ENCODE measurements at places on chromosomes 6 and 20.

DNA sequence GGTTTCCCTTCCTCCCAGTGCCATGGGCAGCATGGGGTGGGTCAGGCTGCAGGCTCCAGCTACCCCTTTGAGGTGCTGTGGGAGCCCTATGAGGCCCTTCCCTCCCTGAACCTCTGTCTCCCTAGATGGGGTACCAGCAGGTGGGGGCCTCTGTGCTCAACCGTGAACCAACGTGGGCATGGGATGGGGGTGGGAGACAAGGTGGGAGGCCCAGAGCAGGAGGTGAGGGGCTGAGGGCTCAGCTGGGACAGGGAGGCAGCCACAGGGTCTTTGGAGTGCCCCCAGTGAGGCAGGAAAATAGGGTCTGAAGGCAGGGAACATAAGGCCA is 33.3 kb downstream of the SUN5 start:
- no peak for DNase-seq

DNA sequence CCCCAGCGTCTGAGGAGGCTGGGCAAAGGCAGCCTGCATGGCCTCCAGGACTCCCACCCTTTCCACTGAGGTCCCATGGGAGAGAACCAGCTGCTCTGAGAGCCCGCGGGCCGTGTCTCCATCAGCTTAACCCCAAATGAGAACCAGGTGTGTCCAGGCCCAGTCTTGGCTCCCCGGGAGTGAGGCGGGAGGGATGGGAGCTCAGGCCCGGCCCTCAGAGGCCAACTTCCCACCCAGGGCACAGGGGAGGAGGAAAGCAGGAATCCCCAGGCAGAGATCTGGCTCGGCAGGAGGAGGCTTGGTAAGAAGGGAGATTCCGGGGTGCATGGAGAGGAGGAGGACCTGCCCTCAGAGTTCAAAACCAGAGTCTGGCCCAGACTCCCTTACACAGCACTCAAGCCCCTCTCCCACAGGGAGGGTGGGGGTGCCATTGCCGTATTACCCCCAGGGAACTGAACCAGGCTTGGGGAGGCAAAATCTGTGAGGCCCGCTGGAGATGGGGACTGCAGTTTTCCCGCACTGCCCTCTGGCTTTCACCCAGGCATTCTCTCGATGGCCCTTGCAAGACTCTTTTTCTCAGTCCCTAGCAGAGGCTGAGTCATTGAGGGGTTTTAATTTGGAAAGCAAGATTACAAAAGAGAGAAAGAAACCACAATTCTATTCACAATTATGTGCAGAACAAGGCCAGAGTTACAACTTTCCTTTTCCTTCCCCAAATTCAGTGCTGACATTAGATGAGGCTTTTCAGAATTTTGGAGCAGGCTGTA is 17.1 kb downstream of the FOXF2 start:
- no peak for DNase-seq

DNA sequence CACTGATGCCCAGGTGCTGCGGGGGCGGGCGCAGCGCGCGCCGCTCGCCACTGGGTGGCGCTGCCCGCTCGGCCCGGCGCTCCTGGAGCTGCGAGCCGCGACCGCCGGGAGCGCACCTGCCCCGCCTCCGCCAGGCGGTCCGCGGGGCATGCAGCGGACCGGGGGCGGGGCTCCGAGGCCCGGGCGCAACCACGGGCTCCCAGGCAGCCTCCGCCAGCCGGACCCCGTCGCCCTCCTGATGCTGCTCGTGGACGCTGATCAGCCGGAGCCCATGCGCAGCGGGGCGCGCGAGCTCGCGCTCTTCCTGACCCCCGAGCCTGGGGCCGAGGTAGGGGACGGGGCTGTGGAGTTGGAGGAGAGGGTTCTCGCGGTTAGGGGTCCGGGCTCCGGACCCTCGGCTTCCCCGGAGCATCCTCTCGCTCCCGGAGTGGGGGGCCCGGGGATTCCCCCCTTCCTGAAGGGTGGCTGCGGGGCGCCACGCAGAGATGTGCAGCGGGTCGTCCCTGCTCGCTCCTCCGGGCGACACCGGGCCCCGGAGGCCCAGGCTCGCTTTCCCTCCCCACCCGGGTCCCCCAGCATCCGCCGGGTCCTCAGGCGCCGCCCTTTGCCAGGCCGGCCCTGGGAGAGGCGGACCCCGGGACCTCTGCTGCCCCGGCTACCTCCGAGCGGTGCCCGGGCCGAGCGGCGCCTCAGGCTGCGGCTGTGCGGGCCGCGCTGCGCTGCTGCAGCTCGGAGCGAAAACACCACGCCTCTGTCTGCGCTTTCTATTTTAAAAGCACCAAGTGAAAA is at the start of gene BCAS4:
Gene BCAS4 (plus strand): TSS at position 216 of the 789 bp plus-strand sequence. CDS start 23 bp downstream, at position 239.
- peak; percentile 72 for DNase-seq

GRCh38 chr6:56789879-56790278 is 147.2 kb upstream of the DST start:
- DNase-seq, result no peak

DNA sequence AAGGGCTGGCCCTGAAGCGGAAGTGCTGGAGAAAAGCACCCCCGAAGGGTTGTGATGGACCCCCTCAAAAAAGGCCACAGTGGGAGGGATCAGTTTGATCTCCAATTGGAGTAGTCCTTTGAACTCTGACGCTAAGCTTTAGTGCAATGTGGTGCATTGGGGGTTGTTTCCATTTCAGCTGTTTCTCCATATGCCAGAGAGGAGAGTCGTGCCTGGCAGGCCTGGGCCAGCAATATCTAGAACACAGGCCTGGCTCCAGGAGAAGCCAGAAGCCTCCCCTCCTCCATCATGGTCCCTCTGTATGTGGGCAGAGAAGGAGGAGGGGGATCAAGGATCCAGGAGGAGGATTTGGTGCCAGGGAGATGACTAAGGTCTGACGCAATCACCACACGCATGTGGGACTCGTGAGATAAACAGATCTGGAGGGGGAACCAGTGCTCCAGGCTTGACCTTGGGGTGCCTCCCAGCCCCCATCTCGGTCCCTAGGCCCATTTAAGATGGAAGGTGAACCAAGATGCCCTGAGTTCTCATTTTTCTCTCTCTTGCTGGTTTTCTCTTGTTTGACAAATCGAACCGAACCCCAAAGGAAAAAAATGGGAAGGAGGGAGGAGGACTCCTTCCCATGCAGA is 517.4 kb upstream of the JARID2 start:
- DNase-seq, result no peak

- no peak for DNase-seq
Observed at GRCh38 chr20:17479063-17479657, 52.0 kb downstream of the BFSP1 start.

Data from stimulated activated CD8-positive, alpha-beta memory T cell treated with anti-CD3 and anti-CD28 coated beads, Interleukin-15, amount 100 ng/mL, for 24 hours (primary cell).